Kidney epithelial cell (primary cell): ENCODE measurements at places on chromosomes 7 and 10. TPM values are rescaled to one million over a fixed set of nuclear protein-coding genes. Genes with fewer than 3 reads are reported as not detected.
A peak's percentile ranks its signal among the peaks of the same experiment; 100 is the strongest.

Gene TBX20
- total RNA-seq: 0.27 and 1.0 TPM in 2 replicates

Gene ANKRD30A
- not detected in 2 replicates for total RNA-seq

DNA sequence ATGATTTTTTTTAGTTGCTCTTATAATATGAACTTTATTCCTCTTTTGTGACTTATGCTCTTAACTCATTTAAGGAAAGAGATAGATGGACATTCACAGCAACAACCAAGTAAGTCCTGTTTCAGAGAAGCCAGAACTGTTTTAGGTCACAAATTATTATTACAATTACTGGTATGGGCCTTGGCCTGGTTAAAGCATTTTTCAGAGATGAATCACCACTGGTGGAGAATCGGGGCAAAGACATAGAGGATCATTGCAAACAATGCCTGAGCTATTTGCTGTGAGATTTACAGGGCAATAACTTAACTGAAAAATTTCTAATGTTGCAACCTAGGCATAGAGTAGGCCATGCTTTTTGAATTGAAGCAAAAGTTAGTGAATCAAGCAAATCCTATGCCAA lies 138.0 kb upstream of the YAE1 start:
- DNase-seq: peak; percentile 32

GRCh38 chr7:12518920-12519681 lies 51.4 kb upstream of the SCIN start:
- DNase-seq: no peak

DNA sequence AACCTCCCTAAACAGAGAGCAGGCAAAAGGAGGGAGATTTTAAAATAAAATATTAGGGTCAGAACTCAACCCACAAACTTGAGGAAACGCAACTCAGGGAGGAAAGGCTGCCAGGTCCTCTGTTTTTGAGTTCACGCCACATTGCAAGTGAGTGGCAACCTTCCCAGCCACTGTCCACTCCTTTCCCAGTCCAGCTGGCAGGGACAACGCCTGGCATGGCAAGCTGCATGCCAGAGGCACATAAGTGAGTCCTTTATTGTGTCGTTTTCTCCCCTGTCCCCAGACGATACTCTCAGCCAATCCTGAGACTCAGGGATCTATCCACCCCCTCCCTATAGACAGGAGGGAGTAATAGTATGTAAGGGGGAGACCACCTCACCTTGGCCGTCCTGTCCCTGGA lies 22.4 kb downstream of the FBXW4 start:
- DNase-seq: no peak
